ENCODE measurements at places on chromosomes 6 and 20.

DNA sequence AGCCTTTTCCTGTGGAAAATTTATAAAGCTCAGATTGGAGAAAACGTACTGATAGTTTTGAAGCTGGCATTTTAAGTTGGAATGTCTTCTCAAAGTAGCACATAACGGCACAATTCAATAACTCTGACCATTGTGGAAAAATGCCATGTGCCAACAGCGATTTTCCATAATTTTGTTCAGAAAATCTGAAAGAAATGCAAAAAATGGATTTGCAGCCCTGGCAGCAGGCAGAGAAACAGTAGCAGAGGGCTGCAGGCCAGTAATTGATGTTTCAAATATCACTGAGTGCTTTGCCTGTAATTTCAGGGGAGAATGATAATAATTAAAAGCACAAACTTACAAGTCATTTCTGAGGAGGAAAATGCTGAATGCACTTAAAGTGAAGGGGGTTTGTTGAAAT, 507.4 kb downstream of the MAFB start:
- no peak for DNase-seq

DNA sequence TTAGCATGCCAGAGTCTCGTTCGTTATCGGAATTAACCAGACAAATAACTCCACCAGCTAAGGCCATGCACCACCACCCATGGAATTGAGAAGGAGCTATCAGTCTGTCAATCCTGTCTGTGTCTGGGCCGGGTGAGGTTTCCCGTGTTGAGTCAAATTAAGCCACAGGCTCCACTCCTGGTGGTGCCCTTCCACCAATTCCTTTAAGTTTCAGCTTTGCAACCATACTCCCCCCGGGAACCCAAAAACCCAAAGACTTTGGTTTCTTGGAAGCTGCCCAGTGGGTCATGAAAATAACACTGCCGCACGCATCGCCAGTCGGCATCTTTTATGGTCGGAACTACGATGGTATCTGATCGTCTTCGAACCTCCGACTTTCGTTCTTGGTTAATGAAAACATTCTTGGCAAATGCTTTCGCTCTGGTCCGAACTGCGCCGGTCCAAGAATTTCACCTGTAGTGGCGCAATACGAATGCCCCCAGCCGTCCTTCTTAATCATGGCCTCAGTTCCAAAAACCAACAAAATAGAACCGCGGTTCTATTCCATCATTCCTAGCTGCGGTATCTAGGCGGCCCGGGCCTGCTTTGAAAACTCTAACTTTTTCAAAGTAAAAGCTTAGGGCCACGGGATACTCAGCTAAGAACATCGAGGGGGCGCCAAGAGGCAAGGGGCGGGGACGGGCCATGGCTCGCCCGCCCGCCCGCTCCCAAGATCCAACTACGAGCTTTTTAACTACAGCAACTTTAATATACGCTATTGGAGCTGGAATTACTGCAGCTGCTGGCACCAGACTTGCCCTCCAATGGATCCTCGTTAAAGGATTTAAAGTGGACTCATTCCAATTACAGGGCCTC, 1958.5 kb upstream of the DEFB115 start:
- no peak for DNase-seq

GRCh38 chr20:64101731-64102621, 5.4 kb downstream of the NPBWR2 start:
- no peak for DNase-seq

DNA sequence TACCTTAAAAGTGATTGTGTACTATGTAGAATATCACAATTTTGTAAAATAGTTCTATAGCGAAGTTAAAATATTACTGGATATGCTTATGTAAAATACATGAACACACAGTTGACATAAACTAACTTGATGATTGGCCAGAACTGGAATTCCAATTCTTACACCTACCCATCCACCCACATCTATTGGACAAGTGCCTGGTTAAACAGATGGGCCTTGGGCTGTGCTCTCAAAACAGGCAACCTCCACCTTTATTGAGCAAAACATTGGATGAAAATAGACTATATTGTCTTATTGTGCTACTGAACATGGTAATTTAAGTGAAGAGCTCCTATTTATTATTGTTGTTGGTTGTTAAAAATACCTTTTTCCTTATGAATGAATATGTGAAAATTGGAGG, 154.0 kb upstream of the FLRT3 start:
- DNase-seq, result no peak

DNA sequence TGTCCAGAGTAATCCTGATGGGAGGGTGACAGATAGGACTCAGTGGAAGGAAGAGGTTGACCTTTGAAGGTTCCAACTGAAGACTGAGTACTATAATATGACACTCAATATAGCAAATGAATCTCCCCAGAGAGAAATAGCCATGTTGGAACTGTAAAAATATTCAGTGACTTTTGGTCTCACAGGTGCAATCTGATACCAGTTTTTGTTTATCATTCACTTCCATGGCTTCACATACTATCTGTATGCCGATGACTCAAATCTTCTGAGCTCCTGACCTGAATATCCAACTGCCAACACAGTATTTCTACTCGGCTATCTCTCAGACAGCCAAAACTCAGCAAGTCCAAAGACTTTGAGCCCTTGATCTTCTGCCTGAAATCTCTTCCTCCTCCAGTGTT, 21.8 kb upstream of the PKHD1 start:
- DNase-seq, result no peak

- DNase-seq, result no peak
These were observed 45.3 kb upstream of the DACT2 start for GRCh38 chr6:168364793-168365421.

GRCh38 chr6:30167101-30167500, 3.8 kb downstream of the TRIM15 start:
- no peak for DNase-seq

DNA sequence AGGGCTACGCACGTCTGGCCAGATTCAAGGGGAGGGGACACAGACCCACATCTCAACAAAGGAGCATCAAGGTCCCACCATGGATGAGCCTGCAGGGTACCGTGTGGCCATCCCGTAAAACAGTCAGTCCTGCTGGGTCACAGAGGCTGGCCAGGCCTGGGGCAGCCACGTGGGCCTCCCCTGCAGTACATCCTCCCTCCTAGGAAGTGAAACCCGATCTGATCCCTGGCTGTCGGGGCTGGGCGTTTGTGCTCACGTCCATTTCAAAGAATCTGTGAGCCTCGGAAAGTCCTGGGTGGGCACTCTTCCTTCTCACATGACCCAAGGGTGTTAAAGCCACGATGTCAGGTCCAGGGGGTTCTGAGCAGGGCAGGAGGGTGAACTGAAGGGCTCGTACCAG, 14.3 kb downstream of the SULF2 start:
- no peak for DNase-seq

- no peak for DNase-seq
These were observed 53.9 kb upstream of the SIM1 start for GRCh38 chr6:100518588-100518987.
